ENCODE measurements at places on chromosomes 2 and 18.

- ATAC-seq, result peak; percentile 100
These were observed 215.9 kb downstream of the IRS1 start for GRCh38 chr2:226583715-226584114.

- ATAC-seq, result no peak
These were observed 139.8 kb downstream of the CLIP4 start for GRCh38 chr2:29255004-29255403.

DNA sequence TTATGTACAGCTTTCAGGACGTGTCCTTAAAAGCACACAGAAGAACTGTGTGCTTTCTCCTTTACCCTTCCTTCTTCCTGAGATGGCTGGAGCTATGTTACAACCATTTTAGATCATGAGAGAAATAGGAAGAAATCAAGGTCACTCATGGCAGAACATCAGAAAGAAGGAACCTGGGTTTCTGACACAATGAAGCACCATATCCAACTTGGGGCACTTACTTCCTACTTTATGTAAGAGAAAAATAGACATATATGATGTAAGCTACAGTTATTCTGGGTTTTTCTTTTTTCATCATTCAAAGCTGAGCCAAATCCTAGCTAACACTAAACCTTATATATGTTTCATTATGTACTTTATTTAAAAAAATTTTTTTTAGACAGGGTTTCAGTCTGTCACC is 79.5 kb downstream of the FAM161A start:
- no peak for ATAC-seq

DNA sequence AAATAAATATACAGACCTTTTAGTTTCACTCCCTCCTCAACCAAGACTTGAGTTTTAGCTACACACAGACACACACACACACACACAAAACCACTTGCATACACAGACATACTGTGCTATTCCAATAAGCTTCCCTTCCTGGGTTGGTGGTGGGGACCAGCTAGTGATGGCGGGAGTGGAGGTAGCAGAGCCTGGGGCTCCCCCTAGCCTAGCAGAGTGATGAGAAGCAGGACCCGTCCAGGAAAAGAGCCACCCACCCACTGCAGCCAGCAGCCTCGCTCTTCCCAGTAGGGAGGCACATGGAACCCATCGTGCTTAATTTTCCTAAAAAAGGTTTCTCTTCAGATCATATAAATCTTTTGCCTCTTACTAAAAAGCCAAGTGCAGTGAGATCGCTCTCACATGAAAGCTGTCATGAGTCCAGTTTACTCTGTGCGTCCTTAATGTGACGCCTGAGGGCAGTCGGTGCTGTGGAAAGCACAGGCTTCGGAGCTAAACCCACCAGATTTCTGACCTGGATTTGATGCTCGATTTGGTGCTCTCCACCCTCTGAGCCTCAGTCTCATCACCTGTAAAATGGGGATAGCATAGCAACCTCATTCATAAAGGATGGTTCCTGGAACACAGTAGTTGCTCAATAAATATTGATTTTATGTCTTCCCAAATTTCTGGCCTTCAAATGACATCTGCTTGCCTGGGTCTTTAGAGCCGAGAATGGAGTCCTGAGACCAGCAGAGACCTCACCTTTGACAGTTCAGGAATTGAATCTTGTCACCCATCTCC is 60.1 kb upstream of the YWHAQ start:
- ATAC-seq, result peak; percentile 23

DNA sequence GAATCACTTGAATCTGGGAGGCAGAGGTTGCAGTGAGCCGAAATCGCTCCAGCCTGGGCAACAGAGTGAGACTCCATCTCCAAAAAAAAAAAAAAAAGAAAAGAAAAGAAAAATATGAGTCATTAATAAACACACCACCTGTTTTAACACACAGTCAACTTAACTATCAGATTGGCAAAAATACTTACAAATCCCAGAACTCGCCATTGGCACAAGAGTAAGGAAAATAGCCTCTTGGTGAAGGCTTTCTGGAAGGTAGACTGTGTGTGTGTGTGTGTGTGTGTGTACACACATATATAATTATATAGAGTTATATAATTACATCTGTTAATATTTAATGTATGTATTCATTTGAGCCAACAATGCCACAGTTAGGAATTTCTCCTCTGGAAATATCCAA is 63.7 kb upstream of the UXS1 start:
- no peak for ATAC-seq

DNA sequence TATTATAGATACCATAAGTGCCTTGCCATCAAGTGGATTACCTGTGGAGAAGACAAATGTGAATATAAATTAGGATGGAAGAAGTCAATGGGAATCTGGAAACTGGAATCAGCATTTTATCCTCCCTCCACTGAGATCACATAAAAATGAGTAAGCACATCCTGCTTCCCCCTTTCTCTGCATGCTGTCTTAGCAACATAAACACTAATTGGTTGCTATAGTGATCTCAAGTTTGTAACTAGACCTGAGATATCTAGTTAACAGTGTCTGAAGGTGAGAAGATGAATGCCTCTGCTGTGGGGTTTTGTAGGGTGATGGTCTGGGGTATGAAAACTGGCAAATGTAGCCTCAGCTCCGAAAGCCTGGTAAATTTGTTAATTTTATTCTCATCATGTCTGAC is 1357.5 kb upstream of the CELF4 start:
- ATAC-seq, result no peak

GRCh38 chr2:61993422-61994024 is 88.0 kb downstream of the COMMD1 start:
- ATAC-seq, result peak; percentile 90

- ATAC-seq, result no peak
These were observed 18.2 kb downstream of the PFN4 start for GRCh38 chr2:24104906-24105305.

DNA sequence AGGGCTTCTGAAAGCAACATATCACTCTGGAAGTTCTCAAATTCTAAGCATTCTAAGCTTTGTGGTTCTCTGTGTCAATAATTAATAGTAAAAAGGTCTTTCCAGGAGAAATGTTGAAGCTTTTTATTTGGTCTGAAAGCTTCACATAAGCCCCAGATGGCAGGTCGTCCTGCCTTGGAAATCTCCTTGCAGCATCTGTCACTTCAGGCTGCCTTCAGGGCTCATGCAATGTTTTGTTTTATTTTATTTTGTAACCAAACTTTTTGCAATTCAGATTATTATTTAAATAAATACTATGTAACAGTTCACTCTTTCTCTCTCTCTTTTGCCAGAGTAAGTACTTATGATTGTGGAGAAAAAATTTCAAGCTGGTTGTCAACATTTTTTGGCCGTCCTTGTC is 46.7 kb upstream of the FHOD3 start:
- ATAC-seq, result no peak

- ATAC-seq, result peak; percentile 61
These were observed 115.4 kb upstream of the ZNF521 start for GRCh38 chr18:25467226-25467987.

DNA sequence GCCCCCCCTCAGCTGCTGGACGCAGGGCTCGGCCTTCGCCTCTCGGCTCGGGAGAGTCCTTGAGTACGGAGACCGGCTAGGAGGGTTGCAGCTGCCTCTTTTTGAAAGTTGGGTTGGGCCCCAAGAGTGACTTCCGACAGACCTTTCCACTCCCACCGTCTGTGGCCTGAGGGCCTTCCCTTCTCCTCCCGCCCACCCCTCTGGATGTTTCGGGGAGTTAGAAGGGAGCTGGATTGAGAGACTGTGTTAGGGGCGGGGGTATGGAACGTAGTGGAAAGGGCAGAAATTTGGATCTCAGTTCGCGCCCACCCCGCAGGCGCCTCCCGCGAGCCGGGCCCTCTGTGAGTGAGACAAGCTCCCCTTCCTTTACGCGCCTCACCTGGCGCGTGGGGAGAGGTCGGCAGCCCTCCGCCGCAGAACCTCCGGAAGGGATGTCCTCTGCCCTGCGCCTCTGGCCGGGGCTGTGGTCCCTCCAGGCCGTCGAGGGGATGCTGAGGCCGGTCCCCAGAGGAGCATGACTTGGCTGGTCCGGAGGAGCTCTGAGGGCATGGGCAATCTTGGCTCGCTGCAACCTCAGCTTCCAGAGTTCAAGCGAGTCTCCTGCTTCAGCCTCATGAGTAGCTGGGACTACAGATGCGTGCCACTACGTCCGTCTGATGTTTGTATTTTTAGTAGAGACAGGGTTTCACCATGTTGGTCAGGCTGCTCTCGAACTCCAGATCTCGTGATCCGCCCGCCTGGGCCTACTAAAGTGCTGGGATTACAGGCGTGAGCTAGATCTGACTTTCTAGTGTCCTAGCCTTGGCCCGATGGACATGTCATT is 15.9 kb downstream of the C2orf74 start:
- no peak for ATAC-seq

GRCh38 chr18:14928396-14928795 is 180.4 kb downstream of the ANKRD30B start:
- no peak for ATAC-seq

Measured in SK-N-SH treated with all-trans-retinoic acid at 6 μM for 48 hours (cell line).